ENCODE measurements at places on chromosomes 16 and 17. TPM values are rescaled to one million over a fixed set of nuclear protein-coding genes. Genes with fewer than 3 reads are reported as not detected.

IL21R gene
- total RNA-seq: 24.6 TPM

DNA sequence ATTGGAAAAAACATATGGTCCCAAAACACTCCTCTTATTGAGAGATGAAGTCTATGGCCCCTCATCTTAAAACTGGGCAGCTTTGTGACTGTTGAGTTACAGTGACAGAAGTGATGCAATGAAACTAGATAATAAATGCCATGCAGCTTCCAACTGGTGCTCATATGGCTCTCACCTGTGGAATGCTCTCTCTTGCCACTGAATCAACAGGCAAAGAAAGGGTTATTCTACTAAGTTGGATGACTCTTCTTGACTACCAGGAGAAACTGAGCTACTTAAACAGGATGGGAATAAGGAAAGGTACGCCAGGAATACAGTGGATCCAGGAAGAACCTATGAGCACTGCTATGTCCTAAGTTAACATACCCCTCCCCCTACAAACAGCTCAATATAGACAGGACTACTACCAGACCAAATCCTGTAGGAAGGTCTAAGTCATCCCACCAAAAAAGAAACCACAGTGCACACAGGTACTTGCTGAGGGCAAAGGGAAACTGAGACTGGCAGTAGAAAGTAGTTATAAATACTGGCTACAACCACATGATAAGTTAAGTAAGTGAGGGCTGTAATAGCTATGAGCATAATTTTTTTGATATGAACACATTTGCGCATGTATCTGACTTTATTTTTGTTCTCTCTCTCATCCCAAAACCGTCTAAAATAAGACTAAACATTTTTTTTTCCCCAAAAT is 398.5 kb downstream of the ZFHX3 start:
- H3K27me3 ChIP-seq: no peaks in the 10 kb centered on the region
- H3K4me1 ChIP-seq: no peaks in the 10 kb centered on the region
- DNase-seq: no peak
- H3K27ac ChIP-seq: no peak overlapping the region
- no peaks in the 10 kb centered on the region for H3K36me3 ChIP-seq

DPEP1 gene
- total RNA-seq: not detected

ABCA6 gene
- total RNA-seq: 1.1 TPM

KRTAP2-2 gene
- total RNA-seq: not detected

- no peaks in the 10 kb centered on the region for H3K27me3 ChIP-seq
- no peaks in the 10 kb centered on the region for H3K4me1 ChIP-seq
- no peak for DNase-seq
- no peaks in the 10 kb centered on the region for H3K36me3 ChIP-seq
These were observed 711.7 kb upstream of the SOX9 start for GRCh38 chr17:71409137-71409536.

DNA sequence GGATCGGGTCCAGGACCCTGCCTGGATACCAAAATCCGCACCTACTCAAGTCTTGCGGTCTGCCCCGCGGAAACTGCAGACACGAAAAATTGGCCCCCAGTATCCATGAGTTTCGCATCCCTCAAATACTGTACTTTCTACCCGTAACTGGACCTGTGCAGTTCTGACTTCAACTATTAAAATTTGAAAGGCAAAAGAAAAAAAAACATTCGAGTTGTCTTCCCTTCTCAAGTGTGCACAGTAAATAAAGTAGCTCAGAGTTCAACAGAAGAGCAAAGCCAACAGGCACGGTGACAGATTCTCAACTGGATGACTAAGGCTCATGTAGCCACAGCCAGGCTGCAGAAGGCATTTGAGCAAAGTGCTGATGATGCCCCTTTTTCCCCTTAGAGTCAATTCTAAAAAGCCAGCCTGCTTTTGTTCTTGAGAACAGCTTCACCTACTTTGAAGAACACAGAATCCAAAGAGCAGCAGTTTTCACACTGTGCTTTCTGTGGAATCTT is 32.5 kb downstream of the MARF1 start:
- H3K36me3 ChIP-seq: peaks cover 88% of the 10 kb centered on the region
- no peaks in the 10 kb centered on the region for H3K27me3 ChIP-seq
- DNase-seq: no peak
- no peak overlapping the region for H3K27ac ChIP-seq

- H3K36me3 ChIP-seq: no peaks in the 10 kb centered on the region
- DNase-seq: no peak
- no peaks in the 10 kb centered on the region for H3K4me1 ChIP-seq
These were observed 579.2 kb upstream of the PSMD7 start for GRCh38 chr16:73717266-73717974.

CSH1 gene
- total RNA-seq: 8.2 TPM

ASIC2 gene
- total RNA-seq: not detected

C17orf113 gene
- 0.80 TPM for total RNA-seq

- no peak overlapping the region for H3K27ac ChIP-seq
- no peak for DNase-seq
- no peaks in the 10 kb centered on the region for H3K36me3 ChIP-seq
- H3K4me1 ChIP-seq: no peaks in the 10 kb centered on the region
- H3K4me3 ChIP-seq: no peak overlapping the region
These were observed 9.1 kb downstream of the CRHR1 start for GRCh38 chr17:45792995-45793755.

MSLN gene
- 0.64 TPM for total RNA-seq

GRCh38 chr16:29806099-29806579 is at the start of gene MAZ:
Gene MAZ, plus strand, starts transcription at chr16:29806529. Its CDS starts 173 bp downstream, at chr16:29806702.
- peak within 1 kb of the TSS; percentile 87 for H3K4me3 ChIP-seq
- H3K36me3 ChIP-seq: no peaks in the 10 kb centered on the region
- H3K27me3 ChIP-seq: no peaks in the 10 kb centered on the region
- peak within 1 kb of the TSS; percentile 95 for H3K27ac ChIP-seq
- peaks cover 45% of the 10 kb centered on the region for H3K4me1 ChIP-seq
- no peak for DNase-seq

- H3K36me3 ChIP-seq: peaks cover 92% of the 10 kb centered on the region
- no peak for DNase-seq
- peaks cover 21% of the 10 kb centered on the region for H3K4me1 ChIP-seq
- H3K4me3 ChIP-seq: no peak overlapping the region
- H3K27me3 ChIP-seq: no peaks in the 10 kb centered on the region
These were observed 6.6 kb downstream of the UBE2I start for GRCh38 chr16:1316033-1316405.

DNA sequence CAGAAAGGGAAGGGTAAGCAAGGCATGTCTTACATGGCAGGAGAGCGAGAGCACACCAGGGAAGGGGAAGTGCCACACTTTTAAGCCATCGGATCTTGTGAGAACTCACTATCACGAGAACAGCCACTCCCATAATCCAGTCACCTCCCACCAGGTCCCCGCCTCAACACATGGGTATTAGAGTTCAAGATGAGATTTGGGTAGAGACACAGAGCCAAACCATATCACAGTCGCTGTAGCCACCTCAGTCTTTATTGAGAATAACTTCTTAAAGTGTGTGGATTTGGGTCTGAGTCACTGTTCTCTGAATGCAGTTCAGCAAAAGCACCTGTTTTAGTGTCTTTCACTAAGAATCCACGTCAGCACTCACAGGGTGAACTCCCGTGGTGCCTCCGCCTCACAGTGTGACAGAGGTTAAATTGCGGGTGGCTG is 195.2 kb upstream of the CHMP6 start:
- no peak overlapping the region for H3K27ac ChIP-seq
- no peaks in the 10 kb centered on the region for H3K27me3 ChIP-seq
- peaks cover 10% of the 10 kb centered on the region for H3K4me1 ChIP-seq

MPV17L gene
- total RNA-seq: 0.12 TPM

DNA sequence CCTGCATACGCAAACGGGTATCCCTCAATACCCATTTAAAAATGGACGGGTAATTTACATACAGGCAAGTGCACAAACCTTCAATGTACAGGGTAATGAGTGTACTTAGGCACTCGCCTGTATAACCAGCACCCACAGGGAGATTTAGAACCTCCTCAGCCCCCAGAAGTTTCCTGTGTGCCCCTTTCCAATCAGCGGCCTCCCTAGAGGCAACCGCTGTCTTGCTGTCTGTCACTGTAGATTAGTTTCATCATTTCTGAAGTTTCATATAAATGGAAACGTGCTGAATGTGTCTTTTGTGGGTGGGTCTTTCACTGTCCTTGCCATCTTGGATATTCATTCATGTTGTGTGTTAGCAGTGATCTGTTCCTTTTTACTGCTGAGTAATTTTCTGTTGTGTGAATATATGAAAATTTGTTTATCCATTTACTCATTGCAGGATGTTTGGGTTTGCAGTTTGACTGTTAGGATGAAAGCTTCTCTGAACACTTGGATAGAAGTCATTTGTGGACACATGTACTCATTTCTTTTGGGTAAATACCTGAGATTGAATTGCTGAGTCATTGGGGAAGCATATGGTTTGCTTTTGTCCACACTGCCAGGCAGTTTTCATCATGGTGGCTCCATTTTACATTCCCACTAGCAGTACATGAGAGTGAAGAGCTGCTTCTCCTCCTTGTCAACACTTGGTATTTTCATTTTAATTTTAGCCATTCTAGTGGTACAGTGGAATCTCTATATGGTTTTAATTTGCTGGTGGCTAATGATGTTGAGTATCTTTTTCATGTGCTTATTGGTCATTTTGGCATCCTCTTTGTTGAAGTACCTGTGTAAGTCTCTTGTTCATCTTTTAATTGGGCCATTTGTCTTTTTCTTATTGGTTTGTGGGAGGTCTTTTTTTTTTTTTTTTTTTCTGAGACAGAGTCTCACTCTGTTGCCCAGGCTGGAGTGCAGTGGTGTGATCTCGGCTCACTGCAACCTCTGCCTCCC is 2.1 kb upstream of the ADCY7 start:
- no peak overlapping the region for H3K4me3 ChIP-seq
- no peaks in the 10 kb centered on the region for H3K36me3 ChIP-seq
- no peak overlapping the region for H3K27ac ChIP-seq

DNA sequence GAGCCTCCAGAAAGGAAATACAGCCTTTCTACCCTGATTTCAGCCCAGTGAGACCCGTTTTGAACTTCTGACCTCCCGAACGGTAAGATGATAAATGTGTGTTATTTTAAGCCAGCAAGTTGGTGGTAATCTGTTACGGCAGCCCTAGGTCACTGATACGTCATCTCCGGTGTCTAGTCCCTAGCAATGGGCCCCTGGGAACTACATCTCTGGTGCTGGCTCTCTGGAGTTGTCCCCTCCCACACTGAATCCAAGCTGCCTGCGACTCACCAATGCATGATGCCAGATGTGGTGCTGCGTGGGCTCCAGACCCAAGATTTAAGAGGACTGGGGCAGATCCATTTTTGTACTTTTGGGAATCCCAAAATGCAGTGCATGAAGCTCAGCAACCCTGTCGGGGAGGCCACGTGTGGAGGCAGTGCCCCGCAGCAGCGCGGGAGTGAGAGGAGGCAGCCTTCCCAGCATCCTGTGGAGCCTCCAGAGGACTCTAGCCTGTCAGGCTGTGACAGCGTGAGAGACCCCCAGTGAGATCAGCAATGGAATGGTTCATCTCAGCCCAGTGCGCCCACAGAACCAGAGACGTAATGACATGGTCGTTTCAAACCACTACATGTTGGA is 43.6 kb upstream of the USP7 start:
- no peak overlapping the region for H3K27ac ChIP-seq
- H3K4me3 ChIP-seq: no peak overlapping the region

ODAD4 gene
- 0.16 TPM for total RNA-seq

GRCh38 chr17:74185571-74186185 is 17.8 kb upstream of the RPL38 start:
- H3K27ac ChIP-seq: no peak overlapping the region
- H3K36me3 ChIP-seq: no peaks in the 10 kb centered on the region

- no peaks in the 10 kb centered on the region for H3K4me1 ChIP-seq
- H3K36me3 ChIP-seq: no peaks in the 10 kb centered on the region
- no peak overlapping the region for H3K4me3 ChIP-seq
- no peak for DNase-seq
- no peaks in the 10 kb centered on the region for H3K27me3 ChIP-seq
These were observed 7.0 kb upstream of the TMEM92 start for GRCh38 chr17:50267074-50267841.

Measured in naive thymus-derived CD4-positive, alpha-beta T cell (primary cell).